Kidney epithelial cell (primary cell): ENCODE measurements at places on chromosomes 12 and 14.
A peak's percentile ranks its signal among the peaks of the same experiment; 100 is the strongest.

- no peak for DNase-seq
Measured at GRCh38 chr12:93704122-93704521, 26.9 kb downstream of the CRADD start.

- DNase-seq: no peak
Measured at GRCh38 chr12:41058266-41058665, 129.9 kb upstream of the PDZRN4 start.

DNA sequence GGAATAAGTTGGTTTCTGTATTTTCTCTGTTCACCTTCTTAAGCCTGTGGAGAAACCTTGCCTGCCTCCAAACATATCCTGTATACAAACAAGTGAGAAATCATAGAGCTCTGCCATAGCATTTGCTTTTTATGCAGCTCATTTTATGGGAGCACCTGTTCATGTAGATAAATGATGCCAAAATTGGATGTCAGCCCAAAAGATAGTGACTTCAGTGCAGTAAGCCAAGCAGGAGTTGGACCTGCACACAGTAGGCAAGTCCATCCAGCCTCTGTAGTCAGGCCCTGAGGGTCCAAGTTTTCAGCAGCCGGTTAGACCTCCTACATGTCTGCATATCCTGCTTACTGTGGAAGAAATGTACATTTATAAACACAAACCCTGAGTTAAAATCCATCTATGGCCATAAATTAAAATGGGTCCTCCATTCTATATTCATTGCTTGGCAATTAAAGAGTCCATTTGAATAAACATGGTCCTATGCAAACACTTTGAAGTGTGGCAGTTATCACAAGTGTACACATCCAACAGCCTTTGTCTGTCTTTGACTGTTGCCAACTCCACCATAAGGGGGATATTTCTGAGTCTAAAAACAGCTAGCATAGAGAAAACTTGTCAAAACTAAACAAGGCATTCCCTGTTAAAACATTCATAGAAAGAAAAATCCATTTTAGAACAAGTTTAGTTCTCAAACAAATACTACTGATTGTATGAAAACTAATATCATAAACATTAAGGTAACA is 847.8 kb downstream of the RPS29 start:
- no peak for DNase-seq

DNA sequence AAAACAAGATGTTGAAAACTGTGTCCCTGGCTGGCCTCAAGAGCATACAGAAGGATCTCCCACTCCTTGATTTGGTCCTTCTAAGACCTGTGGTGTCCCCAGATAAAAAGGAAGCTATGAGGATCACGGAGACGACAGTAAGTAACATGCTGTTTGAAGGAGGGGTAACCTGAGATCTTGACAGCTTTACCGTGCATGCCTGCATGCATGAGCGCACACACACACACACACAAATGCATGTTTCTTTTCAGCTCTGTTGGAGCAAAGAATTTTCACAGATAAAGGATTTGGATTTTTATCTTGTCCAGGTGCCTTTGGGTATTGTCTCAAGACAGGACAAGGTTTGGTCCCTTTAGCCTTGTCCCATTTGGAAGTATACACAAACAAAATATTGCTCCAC is 411.6 kb upstream of the CCDC196 start:
- DNase-seq: no peak

- no peak for DNase-seq
Measured at GRCh38 chr12:27782481-27782880, 2.4 kb upstream of the MANSC4 start.

DNA sequence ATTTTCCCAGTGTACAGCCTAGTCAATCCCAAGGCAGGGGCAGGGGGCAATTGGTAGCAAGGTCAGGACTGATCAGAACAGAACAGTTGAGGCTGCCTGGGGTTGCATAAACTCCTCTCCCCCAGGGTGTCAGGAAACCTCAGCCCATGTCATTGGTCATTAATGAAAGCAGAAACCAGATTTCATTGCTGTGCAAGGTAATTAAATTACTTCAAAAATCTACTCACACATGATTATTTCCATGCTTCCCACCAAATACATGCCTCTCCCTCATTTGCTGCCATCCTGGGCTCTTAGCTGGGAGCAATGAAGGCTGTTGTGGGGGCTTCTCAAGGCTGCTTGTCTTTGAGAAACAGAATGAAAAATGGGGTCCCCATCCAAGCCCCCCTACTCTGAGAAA is 124.2 kb downstream of the PHETA1 start:
- no peak for DNase-seq

- DNase-seq: no peak
Measured at GRCh38 chr12:1812650-1813302, 7.6 kb upstream of the LRTM2 start.

GRCh38 chr14:66174453-66174891 is 311.7 kb upstream of the CCDC196 start:
- no peak for DNase-seq

- no peak for DNase-seq
Measured at GRCh38 chr14:36580856-36581831, 1.3 kb downstream of the NKX2-8 start.

DNA sequence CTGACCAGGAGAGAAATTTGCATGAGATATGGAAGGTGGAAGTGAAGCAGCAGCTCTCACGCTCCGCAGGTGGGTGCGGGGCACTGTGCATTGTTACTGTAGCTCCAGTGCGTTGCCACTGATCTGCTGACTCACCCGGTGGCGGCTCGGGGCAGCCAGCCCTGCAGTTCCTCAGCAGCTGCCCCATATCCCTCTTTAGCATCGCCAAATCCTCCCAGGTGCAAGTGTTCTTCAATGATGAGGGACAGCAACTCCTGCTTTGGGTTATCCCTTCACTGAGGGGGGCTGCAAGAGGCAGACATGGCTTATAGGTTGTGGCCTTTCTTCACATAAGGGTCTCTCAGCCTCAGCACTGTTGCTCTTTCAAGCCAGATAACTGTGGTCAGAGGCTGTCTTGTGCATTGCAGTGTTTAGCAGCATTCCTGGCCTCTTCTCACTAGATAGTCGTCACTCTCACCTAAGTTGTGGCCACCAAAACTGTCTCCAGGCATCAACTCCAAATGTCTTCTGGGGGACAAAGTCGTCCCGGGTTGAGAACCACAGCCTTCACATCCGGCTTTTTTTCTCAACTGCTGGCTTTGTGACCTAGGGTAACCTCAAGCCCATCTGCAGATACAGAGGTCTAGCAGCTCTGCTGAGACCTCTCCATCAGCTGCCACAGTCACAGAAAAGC is 180.8 kb downstream of the EFCAB11 start:
- DNase-seq: peak; percentile 9

- no peak for DNase-seq
Measured at GRCh38 chr12:65156366-65156841, 13.0 kb upstream of the LEMD3 start.

GRCh38 chr12:33724867-33725266 is 285.2 kb upstream of the SYT10 start:
- DNase-seq: no peak

DNA sequence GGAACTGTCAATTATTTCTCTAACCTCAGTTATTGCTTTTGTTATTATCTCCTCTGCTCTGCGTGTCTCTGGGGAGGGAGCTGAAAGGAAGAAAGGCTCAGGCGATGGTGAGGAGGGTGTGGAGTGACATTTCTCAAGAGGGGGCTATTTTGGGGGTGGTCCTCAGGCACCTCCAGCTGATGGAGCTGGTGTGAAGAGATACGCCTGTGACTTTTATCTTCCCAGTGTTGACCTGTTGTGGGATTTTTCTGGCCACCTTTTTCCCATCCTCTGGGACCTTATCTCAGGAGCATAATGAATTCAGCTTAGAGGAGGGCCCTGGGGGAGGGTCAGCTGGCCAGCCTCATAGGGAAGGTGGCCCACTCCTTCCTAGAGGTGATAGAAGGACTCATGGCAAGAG is 26.4 kb downstream of the KCNA5 start:
- DNase-seq: no peak

DNA sequence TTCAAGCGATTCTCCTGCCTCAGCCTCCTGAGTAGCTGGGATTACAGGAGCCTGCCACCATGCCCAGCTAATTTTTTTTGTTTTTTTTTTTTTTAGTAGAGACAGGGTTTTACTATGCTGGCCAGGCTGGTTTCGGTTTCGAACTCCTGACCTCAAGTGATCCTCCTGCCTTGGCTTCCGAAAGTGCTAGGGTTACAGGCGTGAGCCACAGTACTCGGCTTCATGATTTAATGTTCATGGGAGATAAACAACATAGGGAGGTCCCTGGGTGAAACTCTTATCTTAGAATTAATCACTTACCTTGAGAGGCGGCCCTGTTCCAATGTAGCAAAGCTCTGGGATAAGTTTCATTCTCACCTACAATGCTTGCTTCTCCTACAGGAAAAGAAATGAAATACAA is 48.3 kb downstream of the SEL1L start:
- DNase-seq: no peak

GRCh38 chr14:101791919-101792572 is 30.5 kb downstream of the PPP2R5C start:
- DNase-seq: no peak

DNA sequence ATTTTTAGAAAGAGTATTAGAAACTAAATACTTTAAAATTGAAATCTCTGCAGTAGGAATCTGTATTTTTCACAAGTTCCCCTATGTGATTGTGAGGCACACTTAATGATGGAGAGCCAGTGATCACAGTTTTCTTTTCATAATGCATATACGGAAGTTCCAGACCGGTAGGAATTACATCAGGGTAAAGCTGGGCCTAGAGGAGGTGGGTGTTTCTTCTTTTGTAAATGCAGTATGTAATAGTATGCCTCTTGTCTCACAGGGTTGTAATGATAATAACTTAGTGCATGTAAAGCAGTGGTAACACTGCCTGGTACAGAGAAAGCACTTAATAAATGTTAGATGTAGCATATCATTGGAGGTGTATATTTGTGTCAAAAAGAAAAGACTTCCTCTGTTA is 57.2 kb upstream of the LRTM2 start:
- DNase-seq: no peak

DNA sequence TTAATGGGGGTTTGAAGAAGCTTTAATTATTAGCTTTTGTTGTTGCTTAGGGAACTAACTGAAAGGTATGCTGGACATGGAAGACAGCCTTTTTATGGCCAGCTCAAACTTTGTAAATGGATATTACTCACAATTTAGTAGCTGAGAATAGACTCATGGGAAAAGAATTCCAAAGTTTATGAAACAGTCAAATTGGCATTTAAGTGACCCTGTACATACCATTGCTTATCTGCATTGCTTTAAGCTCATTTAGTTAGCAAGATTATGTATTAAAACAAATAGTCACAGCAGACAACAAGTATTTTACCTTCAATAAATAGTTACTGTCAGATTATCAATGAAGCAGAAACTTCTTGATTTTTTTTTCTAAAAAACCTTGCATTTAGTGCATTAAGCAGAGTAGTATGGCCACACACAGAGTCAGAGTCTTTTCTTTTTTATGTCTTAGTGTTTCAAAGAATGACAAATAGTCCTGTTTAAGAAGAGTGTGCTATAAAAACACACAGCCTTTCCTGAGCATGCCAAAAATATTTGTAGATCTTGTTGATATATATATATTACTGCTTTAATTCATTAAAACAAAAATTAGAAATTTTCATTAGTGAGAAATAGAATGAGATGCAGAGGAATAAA is 102.2 kb downstream of the TTC6 start:
- DNase-seq: peak; percentile 62

DNA sequence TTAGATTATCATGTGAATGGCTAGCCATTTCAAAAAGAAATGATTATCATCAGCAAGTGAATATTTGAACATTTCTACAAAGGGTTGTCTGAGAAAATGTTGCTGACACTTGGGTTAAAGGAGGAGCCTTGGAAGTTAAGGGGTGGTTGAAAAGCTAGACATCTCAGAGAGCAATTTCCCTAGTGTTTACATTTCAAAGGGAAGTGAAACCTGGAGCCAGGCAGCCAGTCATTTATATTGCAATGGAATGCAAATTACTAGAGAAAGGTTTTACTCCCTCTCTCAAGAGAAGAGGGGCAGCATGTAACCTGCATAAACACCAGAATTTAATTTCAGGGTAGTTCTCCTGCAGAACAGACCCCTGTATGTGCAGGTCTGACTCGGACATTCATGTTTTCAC is 279.0 kb downstream of the SLC16A7 start:
- no peak for DNase-seq

GRCh38 chr14:55075628-55076175 is 24.3 kb downstream of the MAPK1IP1L start:
- no peak for DNase-seq

- no peak for DNase-seq
Measured at GRCh38 chr14:60736494-60736893, 1.9 kb downstream of the MNAT1 start.

DNA sequence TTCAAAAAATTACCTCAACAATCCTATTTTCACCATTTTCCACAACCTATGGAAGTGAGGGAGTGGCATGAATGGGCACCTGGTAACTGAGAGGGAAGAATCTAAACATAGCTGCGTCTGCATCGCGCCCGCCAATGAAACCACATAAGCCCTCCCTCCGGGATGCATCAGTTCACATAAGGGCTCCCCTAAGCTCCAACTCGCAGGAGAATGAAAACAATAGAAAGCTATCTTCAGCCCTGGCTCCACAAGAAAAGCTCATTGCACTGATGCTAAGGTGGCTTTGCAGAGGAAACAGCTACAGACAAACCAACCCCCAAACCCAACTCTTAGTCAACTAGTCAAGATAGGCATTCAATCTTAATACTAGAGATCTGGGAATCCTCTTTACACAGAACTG is 173.3 kb downstream of the FOXN3 start:
- DNase-seq: no peak

DNA sequence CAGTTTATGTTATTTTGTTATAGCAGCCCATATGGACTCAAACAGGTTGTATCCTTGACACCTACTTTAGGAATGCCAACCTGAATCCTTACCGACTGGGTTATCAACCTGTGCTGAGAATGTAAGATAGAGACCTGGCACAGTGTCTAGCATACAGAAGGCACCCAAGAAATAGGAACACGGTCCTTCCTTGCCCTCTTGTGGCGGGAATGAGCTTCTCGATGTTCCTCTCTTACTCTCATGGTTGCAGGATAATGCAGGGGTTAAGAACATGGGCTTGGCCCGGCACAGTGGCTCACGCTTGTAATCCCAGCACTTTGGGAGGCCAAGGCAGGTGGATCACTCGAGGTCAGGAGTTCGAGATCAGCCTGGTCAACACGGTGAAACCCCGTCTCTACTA is 6.5 kb downstream of the C12orf43 start:
- peak; percentile 5 for DNase-seq

DNA sequence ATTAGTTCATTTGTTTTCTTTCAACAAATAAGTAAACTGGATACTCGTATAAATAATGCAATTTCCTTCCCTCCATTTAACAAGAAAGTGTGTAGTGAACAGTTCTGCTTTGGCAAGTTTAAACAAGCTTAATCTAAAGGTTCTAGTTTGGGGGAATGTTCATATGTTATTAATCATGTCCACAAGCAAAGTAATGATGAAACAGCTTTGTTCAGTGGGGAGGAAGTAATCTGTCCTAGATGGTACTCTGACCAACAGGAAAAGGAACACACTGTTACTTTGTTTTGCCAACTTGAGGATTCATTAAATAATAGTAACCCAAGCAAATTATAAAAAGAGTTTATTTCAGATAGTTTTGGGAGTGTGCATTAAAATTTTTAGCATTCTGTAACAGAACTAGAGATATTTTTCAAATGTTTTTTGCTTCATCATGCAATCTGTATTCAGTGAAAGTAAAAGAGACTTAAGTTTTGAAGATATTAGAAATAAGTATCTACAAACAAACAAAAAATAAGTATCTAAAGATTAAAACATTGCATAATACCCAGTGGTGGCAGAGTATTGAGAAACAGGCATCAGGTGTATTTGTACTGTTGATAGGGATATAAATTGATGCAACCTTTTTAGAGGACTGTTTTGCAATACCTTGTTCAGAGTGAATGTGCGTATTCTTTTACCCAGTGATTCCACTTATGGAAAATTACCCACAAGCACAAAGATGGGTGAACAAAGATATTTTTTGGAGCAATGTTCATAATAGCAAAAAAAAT is 61.1 kb downstream of the RAB35 start:
- DNase-seq: no peak

- DNase-seq: no peak
Measured at GRCh38 chr12:108069651-108070165, 59.4 kb upstream of the WSCD2 start.
